Stromal cell of bone marrow (primary cell): ENCODE measurements at places on chromosomes 11 and 22.

GRCh38 chr11:128029219-128029722 is 558.1 kb downstream of the ETS1 start:
- no peak for DNase-seq

GRCh38 chr11:72955466-72955865 is 141.3 kb downstream of the ATG16L2 start:
- no peak for DNase-seq

- no peak for DNase-seq
Observed at GRCh38 chr11:80826808-80827207, 1386.0 kb upstream of the TENM4 start.

DNA sequence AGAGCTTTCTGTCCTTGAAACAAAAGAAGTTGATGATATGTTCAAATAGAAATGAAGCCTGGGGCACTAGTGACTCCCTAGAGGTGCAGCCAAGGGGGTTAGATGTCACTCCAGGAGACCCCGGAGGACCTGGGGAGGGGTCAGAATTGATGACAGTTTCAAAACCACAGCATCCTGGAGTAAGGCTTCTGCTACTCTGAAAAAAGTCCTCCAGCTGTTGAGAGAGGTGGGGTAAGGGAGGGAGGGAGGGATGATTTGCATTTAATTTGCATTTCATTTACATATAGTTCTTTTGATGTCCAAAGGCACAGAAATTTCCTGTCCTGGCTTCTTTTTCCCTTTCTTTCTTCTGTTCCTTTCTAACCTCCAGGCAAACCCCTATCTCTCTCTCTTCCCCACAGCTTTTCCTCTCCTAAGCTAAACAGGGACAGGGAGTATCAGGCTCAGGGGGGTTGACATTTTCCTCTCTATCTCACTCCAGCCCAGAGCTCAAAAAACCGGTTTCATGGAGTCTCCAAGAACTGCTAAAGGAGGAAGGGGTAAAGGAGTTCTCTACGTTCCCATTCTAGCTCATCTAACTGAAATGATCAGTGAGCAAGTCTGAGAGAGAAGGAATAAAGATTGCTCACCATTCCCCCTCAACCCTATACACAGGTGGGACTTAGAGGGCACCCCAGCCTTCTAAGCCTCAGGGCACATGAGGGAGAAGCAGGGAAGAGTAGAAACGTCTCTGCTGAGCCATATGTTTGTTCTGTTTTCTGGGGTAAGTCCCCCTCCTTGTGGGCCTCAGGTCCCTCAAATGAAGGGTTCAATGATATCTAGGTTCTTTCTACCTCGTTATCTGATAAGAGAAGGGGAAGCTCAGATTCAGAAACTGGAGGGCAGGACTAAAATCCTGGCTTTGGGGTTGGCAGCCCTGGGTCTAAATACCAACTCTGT is 3.5 kb upstream of the POU2F3 start:
- DNase-seq: no peak

GRCh38 chr11:71301046-71301857 is 48.9 kb upstream of the SHANK2 start:
- no peak for DNase-seq

- no peak for DNase-seq
Observed at GRCh38 chr11:31160504-31161422, 208.8 kb downstream of the DCDC1 start.

DNA sequence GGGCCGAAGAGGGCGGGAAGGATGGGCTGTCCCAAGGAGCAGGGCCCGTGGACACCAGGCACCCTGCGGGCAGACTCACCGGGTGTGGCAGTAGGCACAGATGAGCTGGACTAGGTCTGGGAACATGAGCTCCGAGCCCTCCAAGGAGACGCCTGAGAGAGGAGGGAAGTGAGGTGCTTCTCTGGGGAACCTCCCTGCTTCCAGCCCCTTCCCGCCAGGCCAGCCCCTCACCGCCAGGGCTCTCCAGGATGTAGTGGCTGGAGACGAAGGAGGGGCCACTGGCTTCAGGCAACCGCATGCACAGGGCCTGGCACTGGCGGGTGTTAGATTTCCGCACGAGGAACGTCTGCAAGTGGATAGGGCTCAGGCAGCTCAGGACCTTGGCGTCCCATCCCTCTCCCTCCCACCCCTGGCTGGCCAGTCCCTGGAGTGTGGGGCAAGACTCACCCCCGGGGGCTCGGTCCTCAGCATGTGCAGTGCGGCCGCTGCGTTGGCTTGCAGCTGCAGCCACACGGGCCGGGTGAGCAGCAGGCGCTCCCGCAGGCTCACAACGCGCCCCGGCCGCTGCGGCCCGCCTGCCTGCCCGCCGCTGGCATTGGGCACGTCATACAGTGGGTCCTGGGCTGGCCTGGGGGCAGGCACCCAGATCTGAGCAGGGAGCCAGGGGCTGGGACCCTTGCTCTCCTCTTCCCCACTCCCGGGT is 552 bp downstream of the RIN1 start:
- no peak for DNase-seq

DNA sequence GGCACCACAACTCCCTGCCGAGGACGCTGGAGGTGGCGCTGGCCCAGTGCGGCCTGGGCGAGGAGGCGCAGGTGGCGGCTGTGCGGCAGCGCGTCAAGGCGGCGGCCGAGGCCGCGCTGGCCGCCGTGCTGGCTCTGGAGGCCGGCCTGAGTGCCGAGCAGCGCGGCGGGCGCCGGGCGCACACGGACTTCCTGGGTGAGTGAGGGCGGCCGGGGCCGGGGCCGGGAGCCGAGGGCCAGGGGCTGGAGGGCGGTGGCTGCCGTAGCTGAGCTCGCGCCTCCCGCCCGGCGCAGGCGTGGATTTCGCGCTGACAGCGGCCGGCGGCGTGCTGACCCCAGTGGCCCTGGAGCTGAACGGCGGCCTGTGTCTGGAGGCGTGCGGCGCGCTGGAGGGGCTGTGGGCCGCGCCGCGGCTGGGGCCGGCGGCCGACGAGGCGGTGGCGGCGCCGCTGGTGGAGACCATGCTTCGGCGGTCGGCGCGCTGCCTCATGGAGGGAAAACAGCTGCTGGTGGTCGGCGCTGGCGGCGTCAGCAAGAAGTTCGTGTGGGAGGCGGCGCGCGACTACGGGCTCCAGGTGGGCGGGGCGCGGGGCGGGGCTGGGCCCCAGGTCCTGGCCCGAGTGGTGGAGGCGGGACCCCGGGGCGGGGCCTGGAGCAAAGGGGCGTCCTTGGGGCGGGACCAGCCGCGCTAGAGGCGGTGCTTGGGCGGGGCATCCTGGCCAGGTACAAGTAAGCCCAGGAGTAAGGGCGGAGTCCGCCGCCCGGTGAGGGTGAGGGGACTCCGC is 5.4 kb downstream of the CARNS1 start:
- DNase-seq: peak; percentile 76

- no peak for DNase-seq
Observed at GRCh38 chr11:21723678-21724077, 469.2 kb upstream of the ANO5 start.

GRCh38 chr11:85628771-85629341 is 463 bp downstream of the TMEM126B start:
- DNase-seq: no peak

DNA sequence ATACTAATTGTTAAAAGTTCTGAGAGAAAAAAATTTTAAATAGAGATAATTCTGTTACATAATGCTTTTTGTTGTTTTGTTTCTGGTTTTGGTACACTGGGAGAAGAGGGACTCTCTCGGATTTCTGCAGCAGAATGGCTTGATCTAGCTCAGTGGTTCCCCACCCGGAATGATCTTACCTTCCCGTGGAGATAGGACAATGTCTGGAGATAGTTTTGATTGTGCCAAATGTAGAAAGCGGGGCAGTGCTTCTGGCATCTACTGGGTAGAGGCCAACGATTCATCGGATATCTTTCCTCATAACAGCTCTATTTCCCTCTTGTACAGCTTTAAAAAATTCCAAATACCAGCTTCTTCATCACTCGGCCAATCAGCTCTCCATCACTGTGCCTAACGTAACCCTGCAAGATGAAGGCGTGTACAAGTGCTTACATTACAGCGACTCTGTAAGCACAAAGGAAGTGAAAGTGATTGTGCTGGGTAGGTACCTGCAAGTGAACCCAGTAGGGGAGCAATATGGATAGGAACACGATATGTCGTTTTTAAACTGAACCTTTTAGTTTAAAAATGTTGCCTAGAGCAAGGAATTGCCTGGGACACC is 13.2 kb downstream of the CRTAM start:
- DNase-seq: no peak

DNA sequence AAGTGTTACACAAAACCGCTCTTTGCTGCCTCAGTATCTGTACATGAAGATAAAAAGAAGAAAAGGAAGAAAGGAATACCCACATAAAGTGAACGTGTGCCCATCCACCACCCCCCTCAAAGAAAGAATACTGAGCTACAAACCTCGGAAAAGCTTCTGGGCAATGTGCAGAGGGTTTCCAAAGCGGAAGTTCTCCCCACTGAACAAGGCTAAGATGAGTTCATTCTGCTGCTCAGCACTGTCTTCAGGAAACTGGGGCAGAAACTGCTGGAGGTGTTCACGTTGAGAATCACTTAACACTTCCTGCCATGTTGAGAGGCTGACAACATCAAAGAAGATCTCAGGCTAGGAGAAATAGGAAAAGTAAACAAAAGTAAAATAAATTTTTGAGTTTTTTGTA is 6.9 kb downstream of the NFRKB start:
- no peak for DNase-seq

GRCh38 chr11:104120493-104121137 is 43.3 kb downstream of the PDGFD start:
- DNase-seq: no peak

- DNase-seq: peak; percentile 59
Observed at GRCh38 chr11:62508336-62509058, 38.1 kb downstream of the AHNAK start.

- no peak for DNase-seq
Observed at GRCh38 chr11:20835561-20835960, 166.2 kb downstream of the NELL1 start.

GRCh38 chr11:66848671-66849500 is 5.6 kb downstream of the RCE1 start:
- no peak for DNase-seq

GRCh38 chr22:19014886-19015285 is 78.8 kb upstream of the PRODH start:
- no peak for DNase-seq

GRCh38 chr11:133521502-133521901 is 10.8 kb downstream of the OPCML start:
- DNase-seq: no peak

GRCh38 chr11:91563176-91563575 is 661.4 kb upstream of the FAT3 start:
- DNase-seq: no peak

DNA sequence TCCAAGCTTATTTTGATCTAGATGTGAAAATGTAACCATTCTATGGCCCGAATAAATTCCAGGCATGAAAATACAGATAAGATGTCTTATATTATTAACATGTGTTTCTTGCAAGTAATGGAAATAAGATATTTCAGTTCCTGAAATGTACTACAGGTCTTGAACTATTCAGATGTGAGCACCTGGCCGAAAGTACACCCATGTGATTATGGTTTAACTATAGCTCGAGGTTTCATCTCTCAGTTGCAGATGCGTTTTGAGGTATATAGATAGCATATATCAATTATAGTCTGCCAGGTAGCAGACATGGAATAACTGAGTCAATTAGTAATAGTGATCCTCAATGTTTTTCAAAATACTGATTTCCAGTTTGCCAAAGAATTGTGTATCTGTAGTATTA is 68.3 kb downstream of the DDIAS start:
- DNase-seq: no peak

DNA sequence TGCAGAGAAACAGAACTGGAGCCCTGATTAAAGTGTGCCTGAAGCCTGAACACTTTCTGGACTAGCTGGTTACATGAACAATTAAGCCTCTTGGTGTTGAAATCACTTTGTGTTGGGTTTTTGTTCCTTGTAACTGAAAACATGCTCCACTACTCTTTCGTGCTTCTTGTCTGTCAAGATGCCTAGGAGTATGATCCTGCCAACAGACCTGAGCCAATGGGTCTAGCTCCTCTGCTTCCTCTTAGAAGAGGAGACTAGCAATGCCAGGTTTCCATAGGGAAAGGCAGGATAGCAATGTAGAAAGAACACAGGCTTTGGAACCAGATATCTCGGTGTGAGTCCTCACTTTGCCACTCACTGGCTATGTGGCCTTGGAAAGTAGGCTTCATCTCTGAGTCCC is 40.3 kb downstream of the IRAG1 start:
- DNase-seq: no peak

GRCh38 chr11:65334696-65335295 is 1.1 kb downstream of the DPF2 start:
- no peak for DNase-seq

- DNase-seq: no peak
Observed at GRCh38 chr11:110613197-110613918, 98.9 kb downstream of the ARHGAP20 start.

DNA sequence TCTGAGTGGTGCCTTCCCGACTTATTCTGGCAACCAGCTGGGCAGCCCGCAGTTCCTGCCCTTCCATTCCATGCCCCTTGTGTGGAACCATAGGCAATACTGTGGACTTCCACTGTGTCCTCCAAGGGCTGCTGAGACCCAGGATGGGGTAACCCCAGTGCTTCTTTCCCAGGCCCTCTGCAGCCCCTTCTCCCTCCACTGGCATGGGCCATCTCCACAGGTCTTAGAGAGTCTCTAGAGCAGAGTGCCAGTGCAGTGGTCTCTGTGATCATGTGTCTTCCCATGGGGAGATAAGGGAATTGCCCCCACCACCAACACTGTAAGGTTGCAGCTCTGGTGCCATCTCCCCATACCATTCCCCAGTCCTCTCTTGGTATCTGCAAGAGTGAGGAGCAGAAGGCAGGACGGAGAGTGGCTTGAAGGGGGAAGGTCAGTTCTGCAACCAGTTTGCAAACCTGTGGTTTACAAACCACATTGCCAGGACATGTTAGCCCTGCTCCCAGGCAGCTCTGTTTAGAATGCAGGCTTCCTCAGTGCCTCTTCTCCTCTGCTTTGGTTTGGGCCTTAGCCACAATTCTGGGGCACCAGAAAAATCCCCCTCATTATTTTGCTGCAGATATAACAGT is 20.9 kb upstream of the DRD2 start:
- DNase-seq: no peak

GRCh38 chr22:42365942-42366695 is 66.1 kb downstream of the NFAM1 start:
- no peak for DNase-seq

- peak; percentile 45 for DNase-seq
Observed at GRCh38 chr22:44638971-44639760, 62.8 kb upstream of the PRR5 start.

DNA sequence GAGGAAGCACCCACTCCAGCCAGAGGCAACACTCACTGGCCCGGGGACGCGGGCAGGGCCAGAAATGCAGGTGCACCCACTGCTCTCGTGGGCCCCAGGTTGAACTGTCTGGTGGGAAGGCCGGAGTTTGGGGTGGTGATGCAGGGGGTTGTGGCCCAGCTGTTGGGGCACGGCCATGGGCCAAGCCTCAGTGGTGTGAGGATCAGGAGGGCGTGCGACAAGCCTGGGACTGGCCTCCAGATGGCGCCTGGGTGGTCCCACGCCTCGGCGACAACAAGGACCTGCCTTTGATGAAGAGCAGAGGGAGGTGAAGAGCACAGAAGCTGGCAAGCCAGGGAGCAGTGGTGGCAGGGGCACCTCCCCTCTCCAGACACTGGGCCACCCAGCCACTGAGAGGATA is 240.8 kb downstream of the BRD1 start:
- no peak for DNase-seq
